SIG-M5 (cell line): ENCODE measurements at places on chromosomes 6 and 20.

GRCh38 chr6:15508441-15508871 lies 154.4 kb downstream of the DTNBP1 start:
- no peak for DNase-seq

GRCh38 chr6:104472021-104472901 lies 387.5 kb downstream of the HACE1 start:
- DNase-seq, result no peak

GRCh38 chr6:156807795-156808194 lies 30.6 kb downstream of the ARID1B start:
- no peak for DNase-seq

DNA sequence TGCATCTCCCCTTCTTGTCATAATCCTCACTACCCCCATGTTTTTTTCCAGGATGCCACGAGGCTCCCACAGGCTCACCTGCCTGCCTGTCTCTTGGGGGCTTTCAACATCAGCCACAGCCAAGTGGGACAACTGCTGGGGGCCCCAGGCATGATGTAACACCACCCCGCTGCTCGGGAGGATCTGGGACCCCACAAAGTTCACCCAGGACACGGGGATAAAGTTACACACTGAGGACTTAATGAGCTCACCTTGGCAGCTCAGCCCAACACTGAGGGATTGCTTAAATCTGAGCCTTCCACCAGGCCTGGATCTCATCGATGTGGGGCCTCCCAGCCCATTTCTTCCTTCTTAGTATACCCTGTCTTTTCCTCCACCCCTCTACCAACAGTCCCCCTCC lies 56.4 kb upstream of the NNAT start:
- no peak for DNase-seq

- no peak for DNase-seq
Measured at GRCh38 chr6:150831577-150831976, 33.9 kb upstream of the MTHFD1L start.

- DNase-seq, result no peak
Measured at GRCh38 chr6:39370390-39370789, 47.9 kb upstream of the KCNK16 start.

GRCh38 chr20:46261456-46262253 lies 46.6 kb downstream of the CDH22 start:
- DNase-seq, result no peak

DNA sequence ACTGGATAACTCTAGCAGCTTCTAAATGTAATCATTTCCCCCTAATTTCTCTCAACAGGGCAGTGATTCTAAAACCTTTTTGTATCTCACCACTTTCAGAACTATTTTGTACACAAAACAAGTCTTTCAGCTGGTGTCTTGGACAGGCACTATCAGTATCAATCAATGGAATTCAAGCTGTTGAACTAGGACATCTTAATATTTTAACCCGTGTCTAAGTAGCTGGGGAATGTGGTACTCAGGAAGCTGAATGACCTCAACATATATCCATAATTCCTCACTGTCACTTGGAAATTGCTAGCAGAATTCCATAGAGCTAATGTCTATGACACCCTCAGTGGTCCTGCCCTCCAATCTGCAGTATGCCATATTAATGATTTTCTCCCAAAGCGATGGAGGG lies 24.5 kb downstream of the ADAT2 start:
- no peak for DNase-seq

DNA sequence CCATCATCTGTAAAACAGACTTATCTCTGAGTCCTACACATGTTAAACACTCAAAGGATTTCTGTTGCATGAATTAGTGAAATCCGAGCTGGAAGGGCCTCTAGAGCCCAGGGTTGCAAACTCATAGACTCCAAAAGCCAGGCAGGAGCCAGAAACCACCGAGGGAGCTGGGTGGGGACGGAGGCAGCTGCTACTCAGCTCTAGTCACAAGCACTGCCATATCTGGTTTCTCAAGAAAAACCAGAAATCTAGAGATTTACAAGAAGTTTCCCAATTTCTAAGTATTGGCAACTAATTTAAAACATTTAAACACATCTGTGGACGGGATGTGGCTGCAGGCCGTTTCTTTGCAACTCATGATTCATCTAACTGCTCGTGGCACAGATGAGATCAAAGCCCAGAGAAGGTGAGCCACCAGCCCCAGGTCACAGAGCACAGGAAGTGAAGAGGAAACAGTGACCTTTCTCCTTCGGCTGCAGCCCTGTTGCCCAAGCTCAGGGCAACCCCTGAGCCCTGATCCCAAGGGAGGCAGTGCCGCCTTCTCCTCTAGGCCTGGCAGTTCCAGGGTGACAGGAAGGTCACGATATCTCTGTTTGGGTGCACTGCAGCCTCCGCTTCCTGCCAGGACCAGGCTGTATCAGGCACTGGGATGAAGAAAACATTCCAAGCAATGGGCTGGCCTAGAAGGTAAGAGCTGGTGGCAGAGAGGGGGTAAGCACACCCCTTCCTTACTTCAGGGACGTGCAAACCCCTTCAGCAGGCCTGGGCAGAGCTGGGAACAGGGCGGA lies 26.4 kb upstream of the PTGIS start:
- DNase-seq, result peak; percentile 83

DNA sequence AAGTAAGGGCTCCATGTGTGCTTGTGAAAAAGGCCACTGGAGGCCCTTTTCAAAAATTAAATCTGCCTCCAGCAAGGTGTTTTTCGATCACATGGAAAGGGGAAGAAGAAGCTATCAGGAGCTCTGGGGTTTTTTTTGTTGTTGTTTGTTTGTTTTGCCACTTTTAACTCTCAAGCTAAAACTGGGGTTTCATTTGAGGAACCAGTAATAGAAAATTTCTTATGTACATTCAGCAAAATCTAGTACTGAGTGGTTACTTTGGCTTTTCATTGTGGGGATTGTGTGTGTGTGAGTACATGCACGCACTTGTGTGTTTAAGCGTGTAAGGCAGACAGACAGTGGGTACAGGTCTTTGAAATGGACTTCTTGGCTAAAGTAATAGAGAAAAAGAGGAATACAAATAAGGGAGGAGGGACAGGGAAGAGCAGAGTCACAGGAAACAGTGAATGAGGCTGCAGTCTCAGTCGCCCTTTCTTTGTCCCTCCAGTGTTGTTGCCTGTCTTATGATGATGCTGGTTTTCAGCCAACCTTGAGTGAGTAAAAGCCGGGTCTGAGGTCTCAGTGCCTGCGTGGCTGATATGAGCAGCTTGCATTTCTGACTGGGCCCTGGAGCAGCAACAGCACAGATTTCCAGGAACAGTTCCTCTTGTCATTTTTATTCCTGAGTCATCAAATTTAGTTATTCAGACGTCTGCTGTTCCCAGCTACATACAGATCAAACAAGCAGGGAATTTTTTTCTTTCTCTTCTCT lies 26.2 kb downstream of the SLC16A10 start:
- no peak for DNase-seq

DNA sequence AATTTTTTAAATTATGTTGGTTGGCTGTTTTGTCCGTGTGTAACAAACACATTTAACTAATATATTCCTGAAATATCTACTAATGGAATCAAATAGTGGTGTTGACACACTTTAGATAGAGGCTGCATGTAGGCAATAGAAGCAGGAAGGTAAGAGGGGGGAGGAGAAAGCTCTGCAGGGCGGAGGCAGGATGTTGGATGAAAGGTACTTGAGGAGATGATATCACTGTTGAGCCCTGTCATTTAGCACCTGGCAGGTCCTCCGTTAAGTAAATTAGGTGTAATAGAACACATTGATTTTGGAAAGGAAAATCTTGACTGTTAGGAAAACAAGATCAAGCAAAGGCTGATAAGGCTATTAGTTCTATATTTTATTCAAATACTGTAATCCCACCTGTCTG lies 618.7 kb downstream of the PKHD1 start:
- no peak for DNase-seq
